ENCODE measurements at places on chromosomes 1 and 21.

DNA sequence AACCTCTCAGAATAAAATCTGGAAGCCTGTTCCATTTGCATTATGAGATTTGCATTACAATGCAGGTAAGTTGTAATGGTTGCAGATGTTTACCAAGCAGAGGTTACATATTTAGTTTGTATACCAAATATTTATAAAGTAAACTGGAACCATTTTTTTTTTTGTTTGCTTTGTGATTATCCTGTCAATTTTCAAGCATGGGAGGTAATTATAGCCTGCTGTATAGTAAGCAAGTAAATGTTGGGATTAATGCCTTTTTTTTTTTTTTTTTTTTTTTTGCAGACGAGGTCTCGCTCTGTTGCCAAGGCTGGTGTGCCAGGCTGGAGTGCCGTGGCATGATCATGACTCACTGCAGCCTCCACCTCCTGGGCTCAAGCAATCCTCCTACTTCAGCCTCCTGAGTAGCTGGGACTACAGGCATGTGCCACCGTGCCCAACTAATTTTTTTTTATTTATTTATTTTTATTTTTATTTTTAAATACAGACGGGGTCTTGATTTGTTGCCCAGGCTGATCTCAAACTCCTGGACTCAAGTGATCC lies 21.0 kb downstream of the NFYC start:
- no peak for DNase-seq

DNA sequence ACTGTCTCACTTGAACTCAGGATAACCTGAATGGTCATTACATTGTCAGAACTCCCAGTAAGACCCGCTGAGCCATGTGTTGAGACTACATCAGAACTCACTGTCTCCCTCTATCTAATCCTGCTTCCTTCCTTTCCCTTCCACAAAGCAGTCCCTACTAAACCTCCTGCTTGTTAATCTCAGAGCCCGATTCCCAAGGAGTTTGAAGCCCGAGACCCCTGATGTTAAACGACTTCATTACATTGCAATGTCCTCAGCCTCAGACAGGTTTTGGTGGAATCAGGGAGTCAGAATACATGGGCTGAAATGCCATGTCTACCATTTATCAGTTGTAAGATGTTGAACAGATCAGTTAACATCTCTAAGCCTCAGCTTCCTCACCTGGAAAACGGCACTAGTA lies 682.4 kb downstream of the ADGRL2 start:
- DNase-seq, result no peak

DNA sequence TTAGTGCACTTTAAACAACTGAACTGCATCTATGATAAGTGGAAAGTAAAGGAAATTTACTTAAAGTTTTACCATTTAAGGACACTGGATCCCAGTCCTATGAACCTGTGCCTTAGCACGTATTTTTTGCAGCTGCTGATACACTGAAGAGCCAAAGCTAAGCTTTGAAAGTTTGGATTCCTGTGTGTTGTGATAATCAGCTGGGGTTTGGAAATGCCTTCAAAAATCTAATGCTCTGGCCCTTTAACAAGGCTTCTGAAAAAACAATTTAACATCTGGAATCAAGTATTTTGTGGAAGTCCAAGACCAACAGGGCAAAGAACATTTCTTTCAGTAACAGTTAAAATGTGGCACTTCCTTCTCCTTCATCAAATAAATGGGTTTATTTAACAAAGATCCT lies 51.8 kb downstream of the DDAH1 start:
- no peak for DNase-seq

GRCh38 chr21:32917362-32918135 lies 108.2 kb upstream of the OLIG2 start:
- DNase-seq, result no peak
